ENCODE measurements at places on chromosomes 2 and 18.

DNA sequence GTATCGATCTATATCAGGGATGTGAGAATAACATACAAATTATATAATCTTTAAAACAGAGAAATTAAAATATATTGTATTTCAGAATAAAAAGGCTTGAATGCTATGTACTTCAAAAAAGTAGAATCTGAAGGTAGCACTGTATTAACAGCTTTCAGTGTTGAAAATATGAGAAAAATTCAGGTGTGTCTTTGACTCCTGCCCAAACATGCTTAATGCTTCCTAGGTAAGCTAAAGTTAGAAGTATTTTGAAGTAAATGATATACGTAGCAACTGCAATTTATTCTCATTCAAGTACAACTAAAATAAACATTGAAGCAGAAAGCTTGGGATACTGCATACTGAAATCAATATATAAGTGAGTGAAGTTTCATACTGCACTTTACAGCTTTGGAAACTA is 1082.0 kb upstream of the ACVR2A start:
- DNase-seq = no peak

DNA sequence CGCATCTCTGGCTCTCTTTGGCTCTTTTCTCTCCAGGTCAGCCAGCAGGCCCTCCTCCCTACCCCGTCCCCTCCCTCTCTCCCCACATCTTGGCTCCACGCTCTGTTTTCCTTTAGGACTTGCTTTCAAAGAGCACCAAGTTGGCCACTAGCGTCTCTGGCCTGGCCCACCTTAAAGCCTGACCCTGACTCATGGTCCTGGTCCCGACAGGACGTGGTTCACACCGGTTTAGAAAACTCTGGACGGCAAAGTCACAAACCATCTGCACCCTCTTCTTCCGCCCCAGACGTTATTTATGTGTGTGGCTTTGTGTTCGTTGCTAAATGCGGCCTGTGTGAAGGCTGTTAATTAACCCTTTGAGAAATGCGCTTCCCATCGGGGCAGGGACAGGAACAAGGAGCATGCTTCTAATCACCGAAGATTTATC is 169.0 kb upstream of the HAAO start:
- DNase-seq = no peak

DNA sequence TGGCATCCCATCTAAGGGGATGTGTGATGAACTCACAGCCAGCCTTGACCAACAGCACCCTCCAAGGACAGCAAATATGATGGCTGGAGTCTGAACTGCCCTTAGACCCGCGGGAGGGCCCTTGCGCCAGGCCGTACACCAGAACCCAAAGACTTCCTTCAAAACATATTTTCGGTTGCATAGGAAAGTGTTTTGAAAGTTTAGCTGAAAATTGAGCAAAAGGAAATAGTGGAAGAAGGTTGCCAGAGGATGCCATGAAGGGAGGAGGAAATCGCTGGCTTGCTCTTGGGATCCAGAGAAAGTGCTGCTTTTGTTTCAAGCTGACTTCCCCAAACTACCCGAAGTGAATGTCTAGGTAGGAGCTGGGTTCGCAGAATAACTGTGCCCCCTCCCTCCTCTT is 61.3 kb downstream of the IL1R2 start:
- DNase-seq = no peak

GRCh38 chr2:96945014-96945413 is 41.4 kb downstream of the FAM178B start:
- no peak for DNase-seq

GRCh38 chr2:41735476-41735875 is 312.3 kb upstream of the PKDCC start:
- no peak for DNase-seq

GRCh38 chr2:29317801-29318485 is 202.7 kb downstream of the CLIP4 start:
- DNase-seq = no peak

DNA sequence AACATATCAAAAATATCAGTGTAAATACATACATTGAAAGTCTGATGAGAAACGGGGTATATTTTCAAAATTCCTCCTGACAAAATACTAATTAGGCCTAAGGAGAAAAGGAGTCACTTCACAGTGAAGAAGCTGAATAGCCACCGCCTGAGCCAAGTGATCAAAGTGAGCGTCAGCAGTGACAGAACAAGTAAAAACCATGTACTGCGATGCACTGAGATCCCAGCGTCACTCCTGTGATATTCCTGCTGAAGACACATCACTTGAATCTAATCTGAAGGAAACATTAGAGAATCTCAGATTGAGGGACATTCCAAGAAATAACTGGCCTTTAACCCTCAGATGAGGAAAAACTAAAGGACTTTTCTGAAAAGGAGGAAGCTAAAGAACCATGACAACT is 285.3 kb downstream of the EN1 start:
- DNase-seq = no peak

Measured in amygdala (tissue), 56 donors.